ENCODE measurements at places on chromosomes 11 and 22. TPM values are rescaled to one million over a fixed set of nuclear protein-coding genes. Genes with fewer than 3 reads are reported as not detected.

GRCh38 chr22:44892243-44892642 is 117.6 kb downstream of the PHF21B start:
- no peaks in the 10 kb centered on the region for H3K4me1 ChIP-seq
- H3K4me3 ChIP-seq, result no peak overlapping the region
- H3K27ac ChIP-seq, result no peak overlapping the region
- no peak for DNase-seq
- no peaks in the 10 kb centered on the region for H3K36me3 ChIP-seq
- peaks cover 4% of the 10 kb centered on the region for H3K27me3 ChIP-seq

GRCh38 chr11:62157603-62158002 is 32.4 kb upstream of the SCGB1D1 start:
- H3K27me3 ChIP-seq, result peaks cover 2% of the 10 kb centered on the region
- H3K4me3 ChIP-seq, result no peak overlapping the region
- no peak for DNase-seq
- H3K27ac ChIP-seq, result no peak overlapping the region
- no peaks in the 10 kb centered on the region for H3K36me3 ChIP-seq
- peaks cover 4% of the 10 kb centered on the region for H3K4me1 ChIP-seq

GRCh38 chr22:24170188-24170587 is 11.1 kb upstream of the SUSD2 start:
- no peak for DNase-seq
- H3K4me1 ChIP-seq, result no peaks in the 10 kb centered on the region
- H3K36me3 ChIP-seq, result peaks cover 14% of the 10 kb centered on the region
- no peak overlapping the region for H3K27ac ChIP-seq
- no peaks in the 10 kb centered on the region for H3K27me3 ChIP-seq
- no peak overlapping the region for H3K4me3 ChIP-seq

GRCh38 chr11:120712014-120712413 is 200.5 kb downstream of the GRIK4 start:
- no peak overlapping the region for H3K4me3 ChIP-seq
- H3K27ac ChIP-seq, result no peak overlapping the region
- peaks cover 4% of the 10 kb centered on the region for H3K36me3 ChIP-seq
- DNase-seq, result no peak
- H3K4me1 ChIP-seq, result peaks cover 12% of the 10 kb centered on the region

GRCh38 chr11:1491379-1491778 is 4.8 kb upstream of the MOB2 start:
- H3K4me1 ChIP-seq, result peaks cover 5% of the 10 kb centered on the region
- H3K4me3 ChIP-seq, result no peak overlapping the region
- no peak for DNase-seq
- no peak overlapping the region for H3K27ac ChIP-seq
- H3K36me3 ChIP-seq, result peaks cover 5% of the 10 kb centered on the region
- peaks cover 5% of the 10 kb centered on the region for H3K27me3 ChIP-seq

DNA sequence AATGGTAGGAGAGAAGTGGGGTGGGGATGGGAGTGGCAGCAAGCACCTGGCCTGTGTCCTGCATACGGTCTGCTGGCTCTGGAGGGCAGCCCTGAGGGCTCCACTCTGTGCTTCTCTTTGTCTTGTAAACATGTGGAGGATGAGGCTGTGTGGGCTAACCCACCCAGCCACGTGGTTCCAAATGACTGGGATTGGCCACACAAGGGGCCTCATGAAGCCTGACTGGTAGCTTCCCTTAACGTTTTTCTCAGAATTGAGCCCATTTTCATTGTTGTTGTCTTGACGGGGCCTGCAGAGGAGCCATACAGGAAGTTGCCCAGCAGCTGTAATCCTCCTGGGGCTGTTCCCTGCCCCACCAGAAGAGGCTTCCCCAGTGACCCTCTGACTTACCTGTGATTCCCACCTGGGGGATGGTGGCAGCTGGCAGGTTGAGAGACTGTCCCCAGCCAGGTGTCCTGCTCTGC is 18.0 kb downstream of the DERL3 start:
- H3K4me3 ChIP-seq, result no peak overlapping the region
- peaks cover under 1% of the 10 kb centered on the region for H3K27me3 ChIP-seq
- peaks cover 50% of the 10 kb centered on the region for H3K36me3 ChIP-seq
- H3K27ac ChIP-seq, result no peak overlapping the region

DNA sequence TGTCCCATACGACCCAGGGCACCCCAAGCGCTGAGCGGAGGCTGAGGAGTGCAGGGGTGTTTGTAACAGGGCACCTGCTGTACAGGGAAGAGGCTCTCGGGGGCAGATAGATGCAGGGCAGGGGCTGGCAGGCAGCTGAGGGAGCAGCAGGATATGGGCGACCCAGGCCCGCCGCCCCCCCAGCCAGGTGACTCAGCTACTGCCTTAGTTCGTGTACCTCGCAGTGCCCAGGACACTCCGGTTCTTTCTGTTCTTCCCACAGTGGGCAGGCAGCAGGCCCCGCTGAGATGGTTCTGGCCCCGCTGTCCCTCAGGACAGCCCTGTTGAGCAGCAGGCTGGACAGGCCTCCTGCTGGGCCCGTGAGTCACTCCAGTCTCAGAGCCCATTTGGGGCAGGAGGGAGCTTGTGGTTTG is 16.2 kb downstream of the PHLDA2 start:
- no peaks in the 10 kb centered on the region for H3K4me1 ChIP-seq
- H3K27me3 ChIP-seq, result peaks cover 9% of the 10 kb centered on the region
- H3K4me3 ChIP-seq, result no peak overlapping the region
- no peak for DNase-seq

DNA sequence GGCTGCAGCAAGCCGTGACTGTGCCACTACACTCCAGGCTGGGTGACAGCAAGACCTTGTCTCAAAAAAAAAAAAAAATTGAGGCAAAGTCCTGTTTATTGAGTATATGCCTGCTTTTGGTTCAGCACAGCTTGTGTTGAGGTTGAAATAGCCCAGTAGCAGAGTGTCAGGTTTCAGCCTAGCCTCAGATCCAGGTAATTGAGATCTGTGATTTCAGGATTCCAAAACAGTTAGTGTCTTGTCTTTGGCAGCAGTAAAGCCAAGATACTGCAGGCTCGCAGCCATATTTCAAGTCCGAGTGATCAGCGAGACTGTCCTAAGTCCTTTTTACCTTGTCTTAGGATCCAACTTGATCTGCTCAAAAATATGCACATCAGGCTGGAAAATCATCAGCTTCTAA is 27.0 kb downstream of the CUL5 start:
- H3K4me1 ChIP-seq, result peaks cover 6% of the 10 kb centered on the region
- peak overlapping the region; percentile 32 for H3K27ac ChIP-seq
- H3K4me3 ChIP-seq, result no peak overlapping the region
- DNase-seq, result no peak

DNA sequence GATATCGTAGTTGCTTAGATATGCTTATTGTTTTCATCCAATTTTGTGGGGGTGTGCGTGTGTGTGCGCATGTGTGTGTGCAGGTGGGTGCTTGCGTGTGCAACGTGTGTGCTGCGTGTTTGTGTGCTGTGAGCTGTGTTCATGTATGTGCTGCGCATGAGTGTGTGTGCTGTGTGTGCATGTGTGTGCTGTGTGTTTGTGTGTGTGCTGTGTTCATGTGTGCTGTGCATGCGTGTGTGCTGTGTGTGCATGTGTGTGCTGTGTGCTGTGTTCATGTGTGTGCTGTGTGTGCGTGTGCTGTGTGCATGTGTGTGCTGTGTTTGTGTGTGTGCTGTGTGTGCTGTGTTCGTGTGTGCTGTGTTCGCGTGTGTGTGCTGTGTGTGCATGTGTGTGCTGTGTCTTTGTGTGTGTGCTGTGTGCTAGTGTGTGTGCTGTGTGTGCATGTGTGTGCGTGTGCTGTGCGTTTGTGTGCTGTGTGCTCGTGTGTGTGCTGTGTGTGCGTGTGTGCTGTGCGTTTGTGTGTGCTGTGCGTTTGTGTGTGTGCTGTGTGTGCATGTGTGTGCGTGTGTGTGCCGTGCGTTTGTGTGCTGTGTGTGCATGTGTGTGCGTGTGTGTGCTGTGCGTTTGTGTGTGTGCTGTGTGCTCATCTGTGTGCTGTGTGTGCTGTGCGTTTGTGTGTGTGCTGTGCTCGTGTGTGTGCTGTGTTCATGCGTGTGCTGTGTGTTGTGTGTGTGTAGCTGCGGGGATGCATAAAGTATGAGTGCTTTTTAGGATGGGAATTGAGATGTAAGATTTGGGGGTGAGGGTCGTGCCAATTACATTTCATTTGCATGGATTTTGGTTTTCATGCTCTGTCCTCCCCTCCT is 7.6 kb downstream of the IGF2 start:
- peaks cover 5% of the 10 kb centered on the region for H3K36me3 ChIP-seq
- no peaks in the 10 kb centered on the region for H3K4me1 ChIP-seq
- no peak for DNase-seq
- peak overlapping the region; percentile 27 for H3K4me3 ChIP-seq

GRCh38 chr11:17148536-17148935 is 59.2 kb downstream of the PIK3C2A start:
- no peak for DNase-seq
- peaks cover 13% of the 10 kb centered on the region for H3K36me3 ChIP-seq
- peaks cover 3% of the 10 kb centered on the region for H3K27me3 ChIP-seq
- peaks cover 21% of the 10 kb centered on the region for H3K4me1 ChIP-seq
- no peak overlapping the region for H3K27ac ChIP-seq
- H3K4me3 ChIP-seq, result no peak overlapping the region

- H3K4me1 ChIP-seq, result peaks cover 3% of the 10 kb centered on the region
- DNase-seq, result no peak
- H3K4me3 ChIP-seq, result peak overlapping the region; percentile 56
- H3K27me3 ChIP-seq, result no peaks in the 10 kb centered on the region
- peak overlapping the region; percentile 57 for H3K27ac ChIP-seq
Observed at GRCh38 chr11:73940801-73941570, 9.8 kb upstream of the DNAJB13 start.

DNA sequence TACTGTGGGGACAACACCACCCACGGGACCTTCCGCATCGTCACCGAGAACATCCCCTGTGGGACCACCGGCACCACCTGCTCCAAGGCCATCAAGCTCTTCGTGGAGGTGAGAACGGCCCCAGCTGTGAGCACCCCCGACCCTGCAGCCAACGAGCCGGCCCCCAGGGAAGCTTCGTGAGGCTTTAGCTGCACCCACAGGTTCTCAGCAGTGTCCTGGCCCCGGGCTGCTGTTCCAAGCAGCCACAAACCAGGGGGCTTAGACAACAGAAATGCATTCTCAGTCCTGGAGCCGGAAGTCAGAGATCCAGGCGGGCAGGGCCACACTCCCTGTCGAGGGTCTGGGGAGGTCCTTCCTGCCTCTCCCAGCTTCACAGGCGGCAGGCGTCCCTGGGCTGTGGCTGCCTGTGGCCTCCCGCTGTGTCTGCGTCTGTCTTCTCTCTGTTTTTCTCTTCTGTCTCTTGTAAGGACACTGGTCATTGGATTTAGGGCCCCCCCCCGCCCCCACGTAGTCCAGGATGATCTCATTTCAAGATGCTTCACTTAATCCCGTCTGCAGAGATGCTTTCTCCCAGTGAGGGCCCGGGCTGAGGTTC is 12.5 kb downstream of the MUC5B start:
- DNase-seq, result no peak
- H3K4me3 ChIP-seq, result no peak overlapping the region
- H3K4me1 ChIP-seq, result no peaks in the 10 kb centered on the region
- H3K27ac ChIP-seq, result no peak overlapping the region

- peaks cover 4% of the 10 kb centered on the region for H3K27me3 ChIP-seq
- no peak for DNase-seq
- H3K27ac ChIP-seq, result no peak overlapping the region
- H3K36me3 ChIP-seq, result no peaks in the 10 kb centered on the region
- no peaks in the 10 kb centered on the region for H3K4me1 ChIP-seq
- no peak overlapping the region for H3K4me3 ChIP-seq
Observed at GRCh38 chr11:31895926-31896325, 84.8 kb upstream of the PAX6 start.

- H3K27ac ChIP-seq, result no peak overlapping the region
- H3K27me3 ChIP-seq, result no peaks in the 10 kb centered on the region
- H3K4me1 ChIP-seq, result peaks cover 29% of the 10 kb centered on the region
- no peak for DNase-seq
Observed at GRCh38 chr11:111947143-111947542, 10.0 kb downstream of the DIXDC1 start.

GRCh38 chr11:23764286-23764685 is 732.6 kb upstream of the LUZP2 start:
- no peak for DNase-seq
- no peaks in the 10 kb centered on the region for H3K4me1 ChIP-seq

GRCh38 chr11:38718049-38718448 is 2120.0 kb upstream of the RAG2 start:
- no peaks in the 10 kb centered on the region for H3K27me3 ChIP-seq
- no peak overlapping the region for H3K27ac ChIP-seq
- H3K36me3 ChIP-seq, result no peaks in the 10 kb centered on the region
- H3K4me3 ChIP-seq, result no peak overlapping the region
- no peak for DNase-seq

- peaks cover 9% of the 10 kb centered on the region for H3K4me1 ChIP-seq
- no peak overlapping the region for H3K4me3 ChIP-seq
- DNase-seq, result no peak
- peaks cover 38% of the 10 kb centered on the region for H3K36me3 ChIP-seq
- peaks cover 18% of the 10 kb centered on the region for H3K27me3 ChIP-seq
Observed at GRCh38 chr11:2827256-2827655, 58.3 kb downstream of the CDKN1C start.

Gene WEE1
- total RNA-seq, result 24.0 TPM

Gene CRYBB3
- total RNA-seq, result 0.97 TPM

Gene UBTFL1
- total RNA-seq, result not detected

Gene FAM181B
- total RNA-seq, result 1.0 TPM

Gene GUCD1
- 83.8 TPM for total RNA-seq

Gene CTR9
- 43.5 TPM for total RNA-seq

Gene PTH
- not detected for total RNA-seq

Data from endothelial cell (in vitro differentiated cells).